ENCODE measurements at places on chromosomes 5 and 9. TPM values are rescaled to one million over a fixed set of nuclear protein-coding genes. Genes with fewer than 3 reads are reported as not detected.

Gene SMAD5
- polyA plus RNA-seq, result 71.2 TPM

Gene NR2F1
- polyA plus RNA-seq, result 189 TPM

Gene ST8SIA4
- polyA plus RNA-seq, result 6.2 TPM

- DNase-seq, result no peak
These were observed 238.4 kb downstream of the NR2F1-AS1 start for GRCh38 chr5:93342563-93343061.

DNA sequence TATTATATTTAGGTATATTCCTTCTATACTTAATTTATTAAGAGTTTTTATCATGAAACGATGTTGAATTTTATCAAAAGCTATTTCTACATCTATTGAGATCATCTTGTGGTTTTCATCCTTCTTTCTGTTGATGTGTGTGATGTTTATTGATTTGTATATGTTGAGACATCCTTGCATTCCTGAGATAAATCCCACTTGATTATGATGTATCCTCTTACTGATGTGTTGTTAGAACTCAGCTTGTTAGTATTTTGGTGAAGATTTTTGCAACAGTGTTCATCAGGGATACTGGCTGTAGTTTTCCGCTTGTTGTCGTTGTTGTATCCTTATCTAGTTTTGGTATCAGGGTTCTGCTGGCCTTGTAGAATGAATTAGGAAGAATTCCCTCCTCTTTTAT is 213.6 kb downstream of the GDNF start:
- DNase-seq, result no peak

DNA sequence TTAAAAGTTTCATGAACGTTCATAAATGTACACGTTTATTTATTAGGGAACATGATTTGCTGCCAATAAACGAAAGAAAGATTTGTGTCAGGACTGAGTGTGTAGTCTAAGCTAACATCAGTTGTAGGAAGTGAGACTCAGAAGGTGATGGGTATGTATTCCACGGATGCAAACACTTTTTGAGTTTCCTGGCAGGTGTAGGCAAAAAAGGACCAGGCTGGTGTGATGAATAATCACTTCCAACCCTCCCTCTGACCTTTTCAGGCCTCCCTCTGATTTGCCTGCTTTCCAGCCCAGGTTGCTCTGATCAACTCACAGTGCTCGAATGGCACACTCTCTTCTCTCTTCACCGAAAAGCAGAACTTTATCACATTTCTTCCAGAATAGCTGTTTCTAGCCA is 51.8 kb downstream of the BASP1 start:
- DNase-seq, result no peak

DNA sequence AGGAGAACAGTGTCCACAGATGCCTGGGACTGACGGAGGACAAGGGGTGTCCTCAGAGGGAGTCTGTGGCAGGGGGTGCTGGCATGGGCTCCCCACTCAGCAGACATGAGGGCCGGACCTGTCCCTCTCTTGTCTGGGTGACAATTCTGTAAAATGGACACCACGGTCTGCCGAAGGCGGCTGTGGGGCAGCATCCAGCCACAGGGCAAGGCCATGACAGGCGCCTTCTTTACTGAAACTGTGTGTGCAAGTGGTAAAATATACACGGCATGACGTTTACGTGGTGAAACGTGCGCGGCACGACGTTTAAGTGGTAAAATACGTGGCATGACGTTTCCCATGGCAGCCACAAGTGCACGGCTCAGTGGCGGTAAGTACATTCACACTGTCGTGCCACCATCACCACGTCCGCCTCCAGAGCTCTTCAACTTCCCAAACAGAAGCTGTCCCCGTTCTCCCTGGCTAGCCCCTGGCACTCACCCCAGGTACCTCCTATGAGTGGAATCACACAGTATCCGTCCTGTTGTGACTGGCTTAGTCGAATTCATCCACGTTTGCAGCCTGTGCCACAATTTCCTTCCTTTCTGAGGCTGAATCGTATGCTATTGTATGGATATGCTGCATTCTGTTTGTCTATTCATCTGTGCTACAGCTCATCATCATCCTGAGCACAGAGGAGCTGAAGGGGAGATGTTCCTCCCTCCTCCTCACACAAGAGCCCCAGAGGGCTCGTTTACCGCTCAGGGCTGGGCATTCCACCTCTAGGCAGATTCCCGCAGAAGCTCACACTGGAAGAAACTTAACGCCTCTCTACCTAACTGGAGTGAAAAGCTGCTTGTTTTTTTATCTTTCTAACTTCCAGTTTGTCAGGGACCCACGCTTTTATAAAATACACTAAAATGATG is 52.5 kb downstream of the COL23A1 start:
- no peak for DNase-seq

- no peak for DNase-seq
These were observed 39.6 kb downstream of the SGCD start for GRCh38 chr5:156366521-156366920.

DNA sequence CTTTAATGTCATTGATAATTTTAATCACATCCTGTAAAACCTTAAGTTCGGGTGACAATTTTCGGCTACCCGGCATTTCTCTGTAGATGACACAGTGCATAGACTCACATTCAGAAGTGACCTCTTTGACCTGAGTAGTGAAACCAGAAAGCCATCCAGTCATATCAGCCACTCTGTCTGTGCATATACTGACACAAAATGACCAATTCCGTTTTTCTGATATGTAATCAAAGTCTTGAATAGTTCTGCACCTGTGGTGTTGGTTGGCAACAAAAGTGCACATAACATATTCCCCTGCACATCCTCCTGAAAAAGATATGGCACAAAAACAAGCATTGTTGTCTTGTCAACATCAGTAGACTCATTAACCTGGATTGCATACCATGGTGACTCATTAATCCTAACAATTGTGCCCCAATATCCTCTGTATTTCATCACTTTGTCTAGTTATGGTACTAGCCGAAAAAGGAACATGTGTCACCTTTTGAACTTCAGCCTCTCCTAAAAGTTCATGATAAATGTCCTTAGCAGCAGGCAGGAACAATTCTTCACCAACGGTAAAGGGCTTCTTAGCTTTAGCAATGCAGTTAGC is 4.6 kb upstream of the HNRNPA0 start:
- DNase-seq, result no peak

- no peak for DNase-seq
These were observed 6.8 kb upstream of the SLC2A8 start for GRCh38 chr9:127390248-127390545.

DNA sequence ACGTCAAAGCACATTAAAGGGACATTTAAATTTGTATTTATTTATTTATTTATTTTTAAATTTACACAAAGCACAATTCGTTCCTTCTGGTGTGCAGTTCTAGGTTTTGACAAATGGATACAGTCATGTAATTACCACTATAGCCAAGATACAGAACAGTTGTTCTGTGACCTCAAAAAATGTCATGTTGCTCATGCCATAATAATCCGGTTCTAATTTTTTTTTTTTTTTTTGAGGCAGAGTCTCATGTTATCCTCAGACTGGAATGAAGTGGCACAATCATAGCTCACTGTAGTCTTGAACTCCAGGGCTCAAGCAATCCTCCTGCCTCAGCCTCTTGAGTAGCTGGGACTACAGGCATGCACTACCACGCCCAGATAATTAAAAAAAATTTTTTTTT is 7.8 kb downstream of the IGFBPL1 start:
- no peak for DNase-seq

DNA sequence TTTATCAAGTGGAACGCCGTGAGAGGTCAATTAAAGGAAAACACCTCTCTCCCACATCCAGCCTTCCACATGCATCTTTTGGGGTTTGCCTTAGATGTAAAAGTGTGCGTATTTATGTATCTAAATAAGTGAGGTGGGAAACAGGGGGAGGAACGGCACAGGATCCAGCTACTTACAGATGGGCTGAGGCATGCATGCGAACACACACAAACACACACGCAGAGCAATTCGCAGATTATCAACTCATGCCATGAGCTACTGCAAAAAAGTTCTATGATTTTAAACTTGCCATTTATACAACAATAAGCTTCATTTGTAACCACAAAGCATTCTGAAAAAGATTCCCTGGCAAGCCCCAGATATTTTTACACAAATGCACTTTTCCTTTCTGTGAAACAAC is 242.1 kb downstream of the BNC2 start:
- DNase-seq, result no peak

DNA sequence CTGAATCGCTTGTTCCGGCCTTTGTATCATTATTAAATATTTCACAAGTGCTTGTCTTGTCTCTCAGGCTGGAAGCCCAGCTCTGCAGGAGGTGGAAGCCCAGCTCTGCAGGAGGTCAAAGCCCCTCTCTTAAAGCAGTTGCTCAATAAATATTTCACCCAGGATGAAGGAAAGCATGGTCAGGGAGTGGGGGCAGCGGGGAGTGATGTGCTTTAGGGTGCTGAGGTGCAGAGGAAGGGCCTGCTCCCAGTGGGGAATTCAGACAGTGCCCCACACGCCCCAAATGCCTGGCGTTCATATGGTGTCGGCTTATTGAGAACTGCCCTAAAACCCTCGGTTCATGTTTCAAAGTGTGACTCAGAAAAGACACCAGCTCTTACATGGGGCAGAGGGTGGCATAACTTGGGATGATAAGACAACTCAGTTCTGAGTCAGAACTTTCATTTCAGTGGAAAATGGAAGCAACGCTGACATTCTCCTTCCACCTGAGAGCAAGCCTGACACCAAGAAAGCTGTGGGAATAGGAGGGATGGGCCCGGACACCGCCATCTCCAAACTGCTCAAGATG is 114.3 kb upstream of the DAP start:
- DNase-seq, result no peak

GRCh38 chr5:152978141-152978835 is 512.2 kb upstream of the GRIA1 start:
- DNase-seq, result no peak

GRCh38 chr9:127158786-127159324 is 36.4 kb upstream of the ANGPTL2 start:
- no peak for DNase-seq

DNA sequence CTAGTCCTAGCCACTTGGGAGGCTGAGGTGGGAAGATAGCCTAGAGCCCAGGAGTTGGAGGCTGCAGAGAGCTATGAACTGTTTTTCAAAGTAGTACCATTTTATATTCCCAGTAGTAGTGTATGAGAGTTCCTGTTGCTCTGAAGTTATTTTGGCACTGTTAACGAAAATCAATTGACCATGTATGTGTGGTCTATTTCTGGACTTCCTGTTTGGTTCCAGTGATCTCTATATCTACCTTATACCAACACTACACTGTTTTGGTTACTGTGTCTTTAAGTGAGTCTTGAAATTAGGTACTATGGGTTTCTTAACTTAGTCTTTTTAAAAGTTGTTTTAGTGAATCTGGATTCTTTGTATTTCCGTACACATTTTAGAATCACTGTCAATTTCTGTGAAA is 13.6 kb downstream of the SLF1 start:
- no peak for DNase-seq

GRCh38 chr9:95780751-95781150 is 94.7 kb upstream of the ERCC6L2 start:
- no peak for DNase-seq

DNA sequence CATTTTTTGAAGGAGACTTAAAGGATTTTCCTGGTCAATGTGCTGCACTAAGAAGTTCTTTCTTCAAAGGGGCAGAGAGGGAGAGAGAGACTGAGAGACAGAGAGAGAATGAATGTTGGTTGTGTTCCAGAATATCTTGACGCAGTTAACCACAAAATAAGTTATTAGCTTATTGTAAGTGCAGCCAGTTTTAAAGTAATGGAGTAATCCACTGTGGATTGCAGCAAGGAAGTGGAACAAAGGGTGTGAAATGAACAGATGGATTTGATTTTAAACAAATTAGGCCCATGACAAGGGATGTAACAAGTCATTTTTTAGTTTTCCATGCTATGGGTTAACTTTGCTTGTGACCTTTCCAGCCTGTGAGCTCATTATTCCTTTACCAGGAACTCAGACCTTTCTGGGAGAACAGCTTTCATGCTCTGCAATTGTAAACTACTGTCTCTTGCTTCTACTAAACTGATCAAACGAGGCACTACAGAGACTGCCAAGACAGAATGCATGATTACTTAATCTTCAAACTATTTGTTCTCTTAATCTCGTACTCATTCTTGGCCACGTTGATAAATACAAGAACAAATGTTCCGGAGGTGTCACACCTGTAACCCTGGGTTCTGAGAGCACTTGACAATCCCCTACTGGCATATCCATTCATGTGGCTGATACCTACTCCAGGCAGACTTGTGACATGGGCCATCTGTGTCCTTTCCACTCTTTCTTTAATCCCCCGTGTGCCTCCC is 131.1 kb downstream of the TLE1 start:
- DNase-seq, result no peak

Measured in right renal cortex interstitium (tissue), 3 donors.